ENCODE measurements at places on chromosomes 2 and 18.

DNA sequence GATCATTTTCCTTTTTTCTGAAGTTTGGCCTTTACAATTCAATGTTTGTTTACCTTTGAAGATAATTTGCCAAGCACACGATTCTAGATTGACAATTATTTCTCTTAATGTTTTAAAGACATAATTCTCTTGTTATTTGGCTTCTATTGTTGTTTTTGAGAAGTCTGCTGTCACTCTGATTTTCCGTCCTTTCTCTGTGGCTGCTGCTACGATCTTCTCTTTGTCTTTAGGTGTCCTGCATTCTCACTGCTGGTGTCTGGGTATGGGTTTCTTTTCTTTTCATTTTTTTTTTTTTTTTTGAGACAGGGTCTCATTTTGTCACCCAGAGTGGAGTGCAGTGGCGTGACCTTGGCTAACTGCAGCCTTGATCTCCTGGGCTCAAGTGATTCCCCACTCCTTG, 15.1 kb upstream of the FAM228A start:
- DNase-seq = no peak

DNA sequence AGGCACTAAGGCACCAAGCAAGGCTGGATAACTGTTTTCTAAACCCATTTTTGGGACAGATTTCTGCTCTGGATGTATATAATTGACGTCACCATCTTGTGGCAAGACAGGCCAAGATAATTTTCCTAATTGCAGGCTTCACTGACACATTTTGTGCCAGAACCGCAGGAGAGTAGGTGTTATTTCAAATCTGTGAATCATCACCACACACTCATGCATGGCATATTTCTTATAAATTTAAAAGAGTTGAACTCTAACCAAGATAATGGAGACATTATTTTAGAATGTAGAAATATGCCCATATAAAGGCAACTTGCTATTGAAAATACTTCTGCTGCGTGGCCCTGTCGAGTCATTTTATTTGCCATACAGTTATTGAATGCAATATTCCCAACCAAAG, 68.3 kb upstream of the ACYP2 start:
- no peak for DNase-seq

DNA sequence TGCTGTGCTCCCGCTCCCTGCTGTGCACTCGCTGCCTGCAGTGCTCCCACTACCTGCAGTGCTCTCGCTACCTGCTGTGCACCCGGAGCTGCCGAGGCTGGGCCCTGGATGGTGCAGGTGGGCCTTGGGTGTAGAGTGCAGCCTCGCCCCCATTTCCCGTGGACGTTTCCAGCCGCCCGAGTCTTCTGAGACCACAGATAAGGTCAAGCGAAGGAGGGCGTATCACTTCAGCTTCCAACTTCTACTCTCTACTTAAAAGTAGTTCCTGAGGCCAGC, 15.9 kb downstream of the TMEM18 start:
- DNase-seq = no peak

GRCh38 chr18:3704556-3705344, 254.8 kb downstream of the TGIF1 start:
- DNase-seq = no peak

DNA sequence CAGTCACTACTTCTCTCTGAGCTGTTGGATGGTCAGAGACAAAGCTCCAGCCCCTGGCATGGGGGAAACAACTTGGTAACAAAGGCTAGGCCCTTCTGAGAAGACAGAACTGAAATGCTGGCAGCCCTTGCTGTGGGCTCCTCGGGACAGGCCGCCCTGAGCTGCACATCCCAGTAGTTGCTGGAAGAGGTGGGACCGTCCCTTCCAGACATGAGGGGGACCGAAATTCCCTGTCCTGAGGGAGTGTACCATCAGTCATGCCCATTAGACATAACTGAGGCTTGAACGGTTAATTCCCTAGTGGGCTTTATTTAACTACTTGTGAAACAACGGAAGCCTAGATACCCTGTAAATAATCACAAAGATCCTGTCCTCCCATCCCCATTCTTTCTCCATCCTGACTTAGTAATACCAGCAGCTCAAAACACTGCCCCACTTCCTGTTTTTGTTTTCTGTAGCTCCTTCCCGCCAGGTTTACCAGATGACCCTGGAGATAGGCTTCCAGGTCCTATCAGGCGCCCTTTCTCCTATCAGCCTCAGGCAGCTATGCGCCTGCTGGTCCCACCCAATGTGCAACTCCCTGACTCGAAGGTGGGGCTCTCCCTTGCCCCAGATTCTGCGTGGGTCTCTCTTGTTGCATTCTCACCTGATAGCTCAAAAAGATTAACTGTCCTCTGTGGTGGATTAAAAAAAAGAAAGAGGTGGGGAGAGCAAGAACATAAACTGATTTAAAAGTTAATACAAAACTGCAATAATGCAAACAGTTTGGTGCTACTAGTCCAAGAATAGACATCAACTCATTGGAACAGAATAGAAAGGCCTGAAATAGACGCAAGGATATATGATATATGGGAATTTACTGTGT, 37.0 kb upstream of the NT5DC4 start:
- DNase-seq = no peak

DNA sequence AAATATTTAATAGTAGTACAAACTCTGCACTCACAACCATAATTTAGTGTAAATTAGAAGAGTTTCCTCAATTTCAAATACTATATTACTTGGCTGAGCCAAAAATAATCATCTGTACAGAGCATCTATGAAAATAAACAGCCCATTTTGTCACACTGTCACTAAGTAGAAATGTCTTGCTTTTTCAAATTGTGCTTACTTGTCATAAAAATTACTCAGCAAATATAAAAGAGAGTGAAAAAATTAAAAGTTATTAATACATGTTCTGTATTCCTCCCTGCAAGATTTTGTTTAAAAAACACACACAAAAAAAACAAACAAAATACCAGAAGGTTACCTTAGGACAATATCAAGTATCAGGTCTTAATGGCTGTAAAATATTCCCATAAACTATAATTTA, 155.7 kb downstream of the DLGAP1 start:
- no peak for DNase-seq

GRCh38 chr2:197205585-197206215, 104.9 kb downstream of the ANKRD44 start:
- DNase-seq = peak; percentile 32

DNA sequence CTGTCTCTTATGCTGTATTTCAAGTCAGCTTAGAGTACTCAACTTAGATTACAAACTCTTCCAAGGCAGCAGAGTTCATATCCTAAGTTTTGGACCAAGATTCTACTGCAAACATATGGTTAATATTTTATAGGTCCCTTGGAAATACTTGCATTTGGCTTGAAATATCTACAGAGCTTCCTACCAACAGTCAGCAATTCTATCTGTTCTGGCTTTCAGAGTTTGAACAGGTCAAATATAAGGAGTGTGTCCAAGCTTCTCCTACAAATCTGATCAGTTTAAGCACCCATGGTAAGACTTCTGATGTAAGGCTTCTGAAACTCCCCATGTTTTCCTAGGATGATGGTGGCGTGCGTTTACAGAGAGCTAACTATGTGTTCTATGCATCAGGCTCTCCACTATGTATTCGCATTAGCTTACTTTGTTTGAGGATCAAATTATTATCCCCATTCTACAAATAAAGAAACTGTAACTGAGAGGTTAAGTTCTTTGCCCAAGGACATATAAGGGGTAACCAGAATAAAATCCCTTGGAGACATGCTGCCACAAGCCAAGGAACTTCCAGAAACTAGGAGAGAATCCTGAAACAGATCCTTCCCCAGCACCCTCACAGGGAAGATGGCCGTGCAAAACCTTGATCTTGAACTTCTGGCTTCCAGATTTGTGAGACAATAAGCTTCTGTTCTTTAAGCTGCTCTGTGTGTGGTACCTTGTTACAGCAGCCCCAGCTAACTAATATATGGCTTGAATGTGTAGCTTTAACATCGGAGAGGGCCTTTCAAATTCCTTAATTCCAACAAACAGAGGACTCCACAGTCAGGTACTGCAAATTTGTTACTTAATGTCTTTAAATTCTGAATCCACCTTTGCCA, 55.1 kb downstream of the ATP8B1 start:
- DNase-seq = no peak

Data from activated T-cell treated with anti-CD3 and anti-CD28 coated beads for 1 hour (primary cell).